Effector CD8-positive, alpha-beta T cell (primary cell): ENCODE measurements at places on chromosomes 16 and 17.

GRCh38 chr16:54929090-54930004 is 1.3 kb upstream of the IRX5 start:
- peak; percentile 94 for DNase-seq

DNA sequence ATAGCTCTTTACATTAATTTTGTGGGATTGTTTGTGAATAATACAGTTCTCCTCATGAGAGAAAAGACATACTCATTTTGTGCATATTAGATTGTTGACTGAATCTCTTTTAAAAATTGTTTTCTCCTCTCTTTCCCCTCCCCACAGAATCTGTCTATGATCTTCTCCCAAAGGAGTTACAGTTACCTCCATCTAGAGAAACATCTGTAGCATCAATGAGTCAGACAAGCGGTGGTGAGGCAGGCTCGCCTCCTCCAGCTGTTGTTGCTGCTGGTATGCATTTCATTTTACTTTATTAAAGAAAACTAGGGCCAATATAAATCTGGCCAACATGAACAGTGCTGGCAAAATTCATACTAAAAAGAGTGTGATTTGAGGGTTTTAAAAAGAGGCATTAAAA is 60.5 kb downstream of the NFAT5 start:
- DNase-seq, result no peak

- DNase-seq, result no peak
Observed at GRCh38 chr16:72371307-72372086, 199.5 kb upstream of the PMFBP1 start.

- peak; percentile 23 for DNase-seq
Observed at GRCh38 chr16:4261557-4262172, 11.2 kb downstream of the TFAP4 start.

- DNase-seq, result no peak
Observed at GRCh38 chr16:15777533-15778203, 79.2 kb downstream of the MYH11 start.

GRCh38 chr17:43003542-43004172 is 2.9 kb upstream of the IFI35 start:
- no peak for DNase-seq

- no peak for DNase-seq
Observed at GRCh38 chr17:39116224-39116623, 35.2 kb downstream of the PLXDC1 start.
